ENCODE measurements at places on chromosomes 11 and 22. TPM values are rescaled to one million over a fixed set of nuclear protein-coding genes. Genes with fewer than 3 reads are reported as not detected.

SMIM35 gene
- 0.02 TPM for polyA plus RNA-seq

CCDC73 gene
- not detected for polyA plus RNA-seq

ST14 gene
- polyA plus RNA-seq = 43.8 TPM

TMA7B gene
- not detected for polyA plus RNA-seq

DNA sequence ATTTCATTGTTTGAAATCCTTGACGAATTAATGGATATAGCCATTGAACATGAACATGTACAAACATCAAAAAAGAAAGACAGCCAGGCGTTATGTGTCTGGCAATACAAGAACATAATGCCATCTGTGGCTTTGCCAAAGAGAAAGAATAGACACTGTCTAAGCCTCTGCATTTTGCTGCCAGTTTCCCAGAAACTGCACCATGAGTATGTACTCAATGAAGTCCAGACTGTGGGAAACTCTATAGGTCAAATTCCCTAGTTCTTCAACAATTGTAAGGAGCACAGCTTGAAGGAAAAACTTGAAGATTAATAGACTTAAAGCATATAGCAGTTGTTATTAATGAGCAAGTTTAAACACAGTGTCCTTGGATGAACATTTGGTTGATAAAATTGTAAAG, 71.3 kb downstream of the BBOX1 start:
- no peak for DNase-seq

DNA sequence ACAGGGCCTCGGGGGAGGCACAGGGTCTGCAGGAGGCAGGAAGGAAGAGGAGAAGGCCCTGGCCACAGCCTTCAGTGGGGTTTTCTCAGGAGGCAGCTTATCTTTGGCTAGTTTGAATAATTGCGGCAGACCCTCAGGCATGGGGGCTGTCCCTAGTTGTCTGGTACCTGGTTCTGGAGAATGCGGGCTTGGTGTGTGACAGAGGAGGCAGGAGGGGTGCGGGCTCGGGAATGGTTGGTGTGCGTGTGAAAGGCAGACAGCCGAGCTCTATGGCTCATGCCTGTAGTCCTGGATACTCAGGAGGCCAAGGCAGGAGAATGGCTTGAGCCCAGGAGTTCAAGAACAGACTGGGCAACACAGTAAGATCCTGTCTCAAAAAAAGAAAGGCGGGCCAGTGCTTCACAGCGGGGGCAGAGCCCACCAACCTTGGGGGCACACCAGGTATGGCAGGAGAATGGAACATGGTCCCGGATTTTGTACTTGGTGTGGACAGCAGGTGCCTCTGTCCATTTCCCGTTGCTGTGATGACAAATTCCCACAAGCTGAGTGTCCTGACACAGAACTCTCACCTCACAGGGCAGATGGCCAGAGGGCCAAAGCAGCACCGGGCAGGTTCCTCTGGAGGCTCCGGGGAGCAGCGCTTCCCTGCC, 640.6 kb downstream of the TBC1D22A start:
- DNase-seq = no peak

GRCh38 chr22:50190941-50191741, 5.4 kb downstream of the TRABD start:
- DNase-seq = no peak

GRCh38 chr11:134015556-134015955, 53.3 kb upstream of the JAM3 start:
- no peak for DNase-seq

DNA sequence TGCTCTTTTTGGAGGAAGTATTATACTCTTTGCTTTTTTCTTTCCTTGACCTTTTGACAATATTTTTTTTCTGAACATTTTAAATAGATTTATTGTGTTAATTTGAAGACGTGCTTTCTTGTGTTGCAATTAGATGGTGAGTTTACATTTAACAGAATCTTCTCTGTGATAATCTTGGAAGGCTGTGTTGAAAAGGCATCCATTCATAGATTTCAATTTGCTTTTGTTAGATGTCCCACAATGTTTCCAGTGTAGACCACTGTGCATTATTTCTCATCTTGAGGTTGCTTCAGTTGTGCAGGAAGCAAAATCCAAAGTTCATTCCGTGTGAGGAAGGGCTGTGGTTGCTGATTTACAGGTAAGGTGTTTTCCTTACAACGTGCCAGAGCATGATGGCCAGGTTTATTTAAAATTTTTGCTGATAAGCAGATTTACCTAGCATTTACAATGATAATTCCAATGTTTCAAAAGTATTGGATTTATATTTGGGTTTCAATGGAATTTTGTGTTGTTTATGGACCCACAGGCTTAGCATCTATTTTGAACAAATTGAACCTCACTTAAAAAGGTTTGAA, 4.1 kb upstream of the OR5J2 start:
- DNase-seq = no peak

DNA sequence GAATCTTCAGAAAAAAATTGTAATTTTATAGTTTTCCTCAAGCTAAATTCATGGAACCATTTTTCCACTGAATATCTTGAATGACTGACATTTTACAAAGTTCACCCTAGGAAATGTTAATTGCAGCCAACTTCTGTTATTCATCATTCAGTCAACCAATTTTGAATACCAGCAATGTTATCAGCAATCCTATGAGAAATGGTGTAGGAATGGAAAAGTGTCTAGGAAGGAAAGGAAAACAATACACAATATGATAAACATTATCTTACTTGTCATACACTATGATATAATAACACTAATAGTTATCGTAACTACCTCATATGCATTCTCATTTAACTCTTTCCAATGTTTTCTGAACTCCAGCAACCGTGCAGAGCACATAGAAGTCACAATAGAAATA, 790.5 kb upstream of the LRRC4C start:
- no peak for DNase-seq

GRCh38 chr11:108838102-108838791, 173.4 kb downstream of the DDX10 start:
- DNase-seq = no peak

- DNase-seq = no peak
These were observed 80.4 kb downstream of the BARX2 start for GRCh38 chr11:129455756-129456655.
